Smooth muscle cell of the pulmonary artery (primary cell): ENCODE measurements at places on chromosomes 6 and 20. TPM values are rescaled to one million over a fixed set of nuclear protein-coding genes. Genes with fewer than 3 reads are reported as not detected.

Gene CST4
- 0.33 and 0.50 TPM in 2 replicates for total RNA-seq

Gene RBBP8NL
- not detected in 2 replicates for total RNA-seq

Gene CD93
- total RNA-seq, result 0.63 and 1.6 TPM in 2 replicates

Gene ZBTB46
- total RNA-seq, result 2.7 and 4.3 TPM in 2 replicates

Gene ADAM33
- 11.3 and 15.3 TPM in 2 replicates for total RNA-seq

Gene LY86
- total RNA-seq, result not detected in 2 replicates

Gene BMP2
- total RNA-seq, result 5.9 and 10.3 TPM in 2 replicates

Gene TGM3
- not detected in 2 replicates for total RNA-seq

Gene LAMP5
- 0.69 and 3.6 TPM in 2 replicates for total RNA-seq

Gene DDR1
- total RNA-seq, result 48.4 and 81.1 TPM in 2 replicates

Gene ENPP3
- 0.13 and 0.23 TPM in 2 replicates for total RNA-seq

Gene PRL
- total RNA-seq, result not detected in 2 replicates

Gene TPD52L2
- total RNA-seq, result 130 and 135 TPM in 2 replicates

Gene OSER1
- 30.6 and 37.1 TPM in 2 replicates for total RNA-seq

Gene HLA-B
- total RNA-seq, result 299 and 693 TPM in 2 replicates

Gene HMGCLL1
- total RNA-seq, result 0.07 TPM in 1 of 2 replicates, not detected in the other

Gene EGFL8
- 1.4 and 1.5 TPM in 2 replicates for total RNA-seq

Gene TREM2
- total RNA-seq, result not detected in 2 replicates

Gene NDRG3
- total RNA-seq, result 21.5 and 29.3 TPM in 2 replicates

Gene PLN
- 4.9 and 17.5 TPM in 2 replicates for total RNA-seq

Gene CD24
- 0.85 and 3.3 TPM in 2 replicates for total RNA-seq

Gene OGFRL1
- 11.8 and 15.8 TPM in 2 replicates for total RNA-seq

Gene CSE1L
- total RNA-seq, result 57.2 and 64.4 TPM in 2 replicates

Gene MCHR2
- not detected in 2 replicates for total RNA-seq

Gene BTNL2
- not detected in 2 replicates for total RNA-seq

Gene PRDM13
- 0.07 TPM in 1 of 2 replicates, not detected in the other for total RNA-seq

Gene TEAD3
- total RNA-seq, result 16.1 and 16.2 TPM in 2 replicates

Gene SLC22A23
- total RNA-seq, result 4.2 and 18.1 TPM in 2 replicates

Gene SRSF12
- total RNA-seq, result 0.03 and 0.33 TPM in 2 replicates

Gene GSTA4
- 21.1 and 37.1 TPM in 2 replicates for total RNA-seq

Gene TREM1
- 1.5 and 19.5 TPM in 2 replicates for total RNA-seq

Gene FAXC
- 0.26 and 0.59 TPM in 2 replicates for total RNA-seq

Gene TNF
- not detected in 2 replicates for total RNA-seq

Gene TPBG
- 69.5 and 138 TPM in 2 replicates for total RNA-seq

Gene FOXC1
- 8.2 and 19.5 TPM in 2 replicates for total RNA-seq

Gene RBPJL
- total RNA-seq, result not detected in 2 replicates
